ENCODE measurements at places on chromosomes 7 and 10.
A peak's percentile ranks its signal among the peaks of the same experiment; 100 is the strongest.

DNA sequence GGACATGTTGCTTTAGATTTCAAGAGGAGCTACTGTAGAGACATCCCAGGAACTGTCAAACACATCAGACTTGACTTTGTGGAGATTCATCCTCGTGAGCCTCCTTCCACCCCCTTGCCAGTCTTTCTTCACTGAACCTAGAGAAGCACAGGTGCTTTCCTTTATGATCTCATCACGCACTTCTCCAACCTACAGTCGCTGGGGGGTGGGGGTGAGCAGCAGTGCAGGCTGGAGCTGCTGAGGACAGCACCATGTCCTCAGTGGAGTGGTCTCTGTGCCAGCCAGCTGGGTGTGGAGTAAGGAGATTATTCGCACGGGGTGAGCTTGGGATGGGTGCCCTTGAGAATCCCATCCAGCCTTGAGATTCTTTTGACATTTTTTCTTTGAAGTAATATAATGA lies 88.1 kb downstream of the VOPP1 start:
- no peaks in the 10 kb centered on the region for H3K4me1 ChIP-seq
- H3K36me3 ChIP-seq: peaks cover 4% of the 10 kb centered on the region
- no peak overlapping the region for H3K27ac ChIP-seq
- DNase-seq: no peak
- H3K27me3 ChIP-seq: no peaks in the 10 kb centered on the region

DNA sequence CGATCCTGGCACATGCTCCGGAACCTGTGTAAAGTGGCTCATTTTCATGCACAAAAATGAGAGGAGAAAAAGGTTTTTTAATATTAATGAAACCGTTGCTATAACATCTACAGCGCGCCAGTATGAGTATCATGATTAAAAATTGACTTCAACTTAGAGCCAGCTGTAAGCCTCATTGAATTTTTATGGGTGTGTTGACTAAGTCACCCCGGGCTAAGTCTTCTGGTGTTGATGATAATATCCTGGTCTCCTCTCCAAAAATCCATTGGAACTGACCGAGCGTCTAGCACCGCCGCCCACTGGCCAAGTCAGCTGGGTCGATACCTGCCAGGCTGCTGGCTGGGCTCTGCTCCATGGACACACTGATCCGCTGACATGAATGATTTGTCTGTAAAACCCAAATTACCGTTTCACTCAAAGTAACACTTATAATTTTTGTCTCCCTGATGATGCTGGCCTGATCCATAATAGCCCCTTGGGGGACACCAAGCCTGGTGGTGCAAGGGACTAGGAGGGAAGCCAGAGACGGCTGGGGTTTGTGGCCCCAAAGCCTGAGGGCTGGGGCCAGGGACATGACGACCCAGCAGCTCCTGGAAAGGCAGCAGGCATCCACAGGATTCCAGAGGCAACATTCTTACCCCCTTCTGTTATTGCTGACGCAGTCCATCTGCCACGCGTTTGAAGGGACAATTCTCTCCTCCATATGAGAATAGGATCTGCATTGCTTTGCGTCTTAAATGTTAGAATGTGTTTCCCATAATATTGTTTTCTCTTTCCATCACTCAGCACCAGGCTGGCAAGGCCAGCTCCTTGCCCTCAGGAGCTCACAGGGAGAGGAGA lies 131.0 kb upstream of the PPP2R2D start:
- H3K27me3 ChIP-seq: no peaks in the 10 kb centered on the region
- no peaks in the 10 kb centered on the region for H3K4me1 ChIP-seq
- H3K4me3 ChIP-seq: no peak overlapping the region
- no peak overlapping the region for H3K27ac ChIP-seq
- H3K36me3 ChIP-seq: no peaks in the 10 kb centered on the region
- no peak for DNase-seq

DNA sequence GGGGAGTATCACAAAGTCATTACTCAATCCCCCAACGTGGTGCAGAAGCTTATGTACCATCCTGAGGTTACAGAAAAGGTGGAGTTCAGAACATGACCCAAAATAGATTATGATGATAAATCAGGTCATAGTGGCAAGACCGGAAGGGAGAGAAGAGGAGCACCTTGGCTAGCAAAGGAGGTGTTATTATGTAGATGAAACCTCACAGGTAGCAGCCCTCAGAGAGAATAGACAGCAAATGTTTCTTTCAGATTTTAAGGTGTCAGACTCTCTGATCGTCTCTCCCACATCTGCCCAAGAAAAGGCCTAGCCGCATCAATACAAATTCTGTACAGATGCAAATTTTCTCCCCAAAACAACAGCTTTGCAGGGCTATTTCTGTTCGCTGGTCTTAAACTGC lies 88.3 kb upstream of the SEMA3D start:
- H3K36me3 ChIP-seq: no peaks in the 10 kb centered on the region
- H3K27ac ChIP-seq: no peak overlapping the region
- H3K27me3 ChIP-seq: peaks cover 1% of the 10 kb centered on the region
- DNase-seq: no peak

DNA sequence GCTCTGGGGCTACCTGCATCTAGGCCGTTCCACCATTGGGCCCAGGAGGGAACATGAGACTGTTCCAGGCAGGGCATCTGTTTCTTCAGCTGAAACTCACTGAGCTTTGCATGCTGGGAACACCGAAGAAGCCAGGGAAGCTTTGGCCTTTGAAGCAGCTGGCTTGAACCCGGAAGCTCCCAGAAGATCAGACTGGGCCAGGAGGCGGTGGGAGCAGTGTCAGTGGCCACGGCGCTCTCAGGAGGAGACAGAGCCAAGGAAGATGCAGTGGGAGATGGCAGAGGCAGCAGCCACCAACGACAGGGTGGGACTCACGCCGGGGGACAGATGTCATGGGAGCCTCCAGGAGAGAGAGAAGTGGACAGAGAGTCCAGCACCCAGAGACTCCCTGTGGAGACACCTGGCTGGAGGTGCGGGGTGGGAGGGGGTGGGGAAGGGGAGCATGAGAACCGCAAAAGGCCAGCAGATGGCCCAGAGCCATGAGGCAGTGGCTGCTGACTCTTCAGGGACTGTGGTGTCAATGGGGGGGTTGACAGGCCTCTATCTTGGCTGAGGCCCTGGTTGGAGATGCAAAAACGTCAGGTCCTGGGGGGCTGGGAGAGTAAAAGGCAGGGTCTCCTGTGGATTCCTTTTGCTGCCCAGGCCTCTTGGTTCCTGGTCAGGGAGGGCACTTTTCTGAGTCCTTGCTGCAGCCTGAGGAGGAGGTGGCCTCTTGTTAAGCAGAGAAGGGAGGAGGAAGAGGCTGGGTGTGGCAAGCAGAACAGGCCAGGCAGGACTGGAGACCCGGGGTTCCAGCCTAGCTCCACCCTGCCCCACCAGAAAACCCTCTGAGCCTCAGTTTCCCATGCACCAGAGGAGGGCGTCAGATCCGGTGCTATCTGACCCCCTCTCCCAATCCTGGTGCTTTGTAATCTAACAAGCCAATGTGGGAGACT lies 6.3 kb upstream of the AQP1 start:
- peak; percentile 79 for DNase-seq
- peaks cover 3% of the 10 kb centered on the region for H3K4me1 ChIP-seq
- no peak overlapping the region for H3K4me3 ChIP-seq
- H3K27me3 ChIP-seq: no peaks in the 10 kb centered on the region
- H3K36me3 ChIP-seq: peaks cover 24% of the 10 kb centered on the region

DNA sequence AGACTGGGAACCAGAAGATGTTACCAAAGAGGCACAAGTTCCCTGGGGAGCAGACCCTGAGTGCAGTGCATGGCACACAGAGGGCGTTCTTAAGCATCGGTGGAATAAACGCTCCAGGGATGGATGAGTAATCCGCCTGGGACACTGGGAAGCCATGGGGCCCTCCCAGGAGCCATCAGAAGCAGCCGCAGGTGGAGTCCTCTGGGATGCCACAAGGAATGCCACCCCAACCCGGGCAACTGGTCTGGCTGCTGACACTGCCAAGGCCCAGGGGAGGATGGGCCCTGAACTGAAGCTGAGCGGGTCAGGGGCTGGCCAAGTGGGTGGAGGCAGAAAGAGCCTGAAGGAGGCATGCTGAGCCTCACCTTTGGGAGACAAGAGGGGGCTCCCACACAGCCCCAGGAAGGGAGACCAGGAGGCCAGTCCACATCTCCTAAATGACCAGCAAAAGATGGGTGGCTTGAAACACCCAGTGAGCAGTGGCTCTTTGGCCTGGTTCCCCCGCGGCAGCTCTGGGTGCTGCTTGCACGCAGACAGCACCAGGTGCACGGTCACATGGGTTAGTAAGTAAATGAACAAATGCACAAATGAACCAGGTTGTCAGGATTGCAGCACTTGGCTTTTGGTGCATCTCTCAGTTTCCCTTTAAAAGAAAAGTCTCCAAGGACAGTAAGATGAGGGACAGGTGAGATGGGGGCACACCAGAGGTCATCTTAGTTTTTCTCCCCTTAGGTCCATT lies 141.3 kb upstream of the ZMIZ1 start:
- no peak for DNase-seq
- H3K4me1 ChIP-seq: no peaks in the 10 kb centered on the region
- no peak overlapping the region for H3K4me3 ChIP-seq
- no peaks in the 10 kb centered on the region for H3K36me3 ChIP-seq

DNA sequence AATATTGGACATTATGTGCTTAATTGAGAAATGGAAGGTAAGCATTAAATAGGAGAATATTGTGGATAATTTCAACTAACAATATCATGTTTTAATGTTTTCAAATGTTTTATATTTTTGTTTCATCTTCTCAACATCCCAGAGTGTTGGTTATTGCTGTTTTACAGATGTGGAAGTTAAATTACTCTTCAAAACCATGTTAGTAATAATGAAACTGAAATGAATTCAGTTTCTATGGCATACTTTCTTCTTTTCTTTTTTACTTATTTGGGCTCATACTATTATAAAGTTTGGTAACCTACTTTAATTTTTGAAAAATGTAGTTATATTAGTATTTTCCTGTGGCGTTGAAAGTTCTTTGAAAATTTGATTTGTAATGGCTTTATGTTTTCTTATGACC lies 4.2 kb downstream of the GLRX3 start:
- no peak overlapping the region for H3K4me3 ChIP-seq
- H3K36me3 ChIP-seq: peaks cover 19% of the 10 kb centered on the region
- no peak for DNase-seq
- H3K4me1 ChIP-seq: peaks cover 20% of the 10 kb centered on the region
- no peaks in the 10 kb centered on the region for H3K27me3 ChIP-seq
- no peak overlapping the region for H3K27ac ChIP-seq

- peaks cover 6% of the 10 kb centered on the region for H3K4me1 ChIP-seq
- H3K36me3 ChIP-seq: no peaks in the 10 kb centered on the region
- peak overlapping the region; percentile 76 for H3K4me3 ChIP-seq
- no peaks in the 10 kb centered on the region for H3K27me3 ChIP-seq
These were observed 2.2 kb downstream of the GLUD1 start for GRCh38 chr10:87092376-87092860.
